Stimulated activated CD4-positive, alpha-beta T cell treated with anti-CD3 and anti-CD28 coated beads, Interleukin-2, amount 100 ng/mL, for 24 hours (primary cell): ENCODE measurements at places on chromosomes 4 and X.
A peak's percentile ranks its signal among the peaks of the same experiment; 100 is the strongest.

- DNase-seq, result no peak
Observed at GRCh38 chr4:2868877-2869487, 25.3 kb downstream of the ADD1 start.

DNA sequence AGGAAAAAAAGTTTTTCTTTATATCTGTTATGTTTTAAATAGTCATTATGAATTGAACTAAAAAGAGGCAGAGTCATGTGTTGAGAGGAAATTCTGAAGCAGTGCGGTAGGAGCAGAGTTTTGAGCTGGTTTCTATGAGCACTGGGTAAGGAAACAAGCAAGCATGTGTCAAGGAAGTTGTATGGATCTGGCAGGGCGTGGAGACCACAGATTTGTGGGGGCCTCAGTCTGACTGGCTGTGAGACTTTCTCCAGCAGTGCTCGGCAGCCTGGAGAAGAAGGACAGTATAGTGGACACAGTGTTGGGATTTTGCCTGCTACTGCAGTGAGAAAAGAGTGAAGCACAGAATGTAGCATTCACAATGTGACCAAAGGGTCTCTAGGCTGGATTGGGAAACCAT is 399.1 kb downstream of the INPP4B start:
- no peak for DNase-seq

DNA sequence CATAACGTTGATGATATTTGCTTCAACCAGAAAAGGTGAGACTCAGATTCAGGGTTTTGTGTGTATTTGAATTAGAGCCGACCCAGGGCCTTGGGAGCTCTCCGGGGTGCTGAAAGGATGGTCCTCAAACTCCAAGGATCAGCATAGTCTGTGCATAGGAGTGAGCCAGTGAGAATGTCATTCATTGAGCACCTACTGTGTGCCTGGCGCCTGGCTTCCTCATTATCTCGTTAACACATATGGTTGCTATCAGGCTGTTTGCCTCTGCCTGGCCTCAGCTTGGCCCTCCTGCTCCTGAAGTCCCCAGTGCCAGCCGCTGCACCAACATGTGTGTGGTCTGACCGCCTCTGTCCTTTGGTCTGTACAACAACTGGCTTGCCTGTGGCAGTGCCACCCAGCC is 25.1 kb upstream of the JAKMIP1 start:
- peak; percentile 13 for DNase-seq

GRCh38 chrX:116806288-116806802 is 343.6 kb upstream of the CT83 start:
- no peak for DNase-seq

- no peak for DNase-seq
Observed at GRCh38 chr4:55314141-55314820, 31.8 kb upstream of the SRD5A3 start.

GRCh38 chrX:48904180-48904579 is 6.5 kb downstream of the PQBP1 start:
- no peak for DNase-seq

DNA sequence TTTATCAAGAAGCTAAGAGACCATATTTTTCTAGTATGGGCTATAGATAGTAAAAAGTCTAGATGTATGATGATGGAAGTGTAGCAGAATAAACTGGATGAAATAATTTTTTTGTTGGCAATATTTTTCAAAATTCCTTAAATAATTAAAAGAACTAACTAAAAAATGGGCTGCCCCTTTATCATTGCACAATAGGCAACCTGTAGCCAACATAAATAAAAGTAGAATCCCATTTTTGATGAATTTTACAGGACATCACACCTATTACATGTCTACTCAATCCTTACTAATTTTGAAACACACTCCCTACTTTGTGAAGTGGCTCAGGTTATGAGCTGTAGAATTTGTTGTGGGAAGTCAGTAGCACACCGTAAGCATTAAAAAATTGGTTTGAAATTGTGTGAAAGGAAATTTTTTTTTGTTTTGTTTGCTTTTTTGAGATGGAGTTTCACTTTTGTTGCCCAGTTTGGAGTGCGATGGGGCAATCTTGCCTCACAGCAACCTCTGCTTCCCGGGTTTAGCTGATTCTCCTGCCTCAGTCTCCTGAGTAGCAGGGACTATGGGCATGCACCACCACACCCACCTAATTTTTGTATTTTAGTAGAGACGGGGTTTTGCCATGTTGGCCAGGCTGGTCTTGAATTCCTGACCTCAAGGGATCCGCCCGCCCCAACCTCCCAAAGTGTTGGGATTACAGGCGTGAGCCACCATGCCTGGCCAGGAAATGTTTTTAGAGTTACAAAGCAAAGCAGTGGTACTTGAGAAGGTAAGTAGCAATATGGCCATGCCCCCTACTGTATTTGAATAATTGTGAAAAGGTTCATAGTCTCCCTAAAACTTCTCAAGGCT is 8.9 kb upstream of the RUFY3 start:
- DNase-seq, result no peak

DNA sequence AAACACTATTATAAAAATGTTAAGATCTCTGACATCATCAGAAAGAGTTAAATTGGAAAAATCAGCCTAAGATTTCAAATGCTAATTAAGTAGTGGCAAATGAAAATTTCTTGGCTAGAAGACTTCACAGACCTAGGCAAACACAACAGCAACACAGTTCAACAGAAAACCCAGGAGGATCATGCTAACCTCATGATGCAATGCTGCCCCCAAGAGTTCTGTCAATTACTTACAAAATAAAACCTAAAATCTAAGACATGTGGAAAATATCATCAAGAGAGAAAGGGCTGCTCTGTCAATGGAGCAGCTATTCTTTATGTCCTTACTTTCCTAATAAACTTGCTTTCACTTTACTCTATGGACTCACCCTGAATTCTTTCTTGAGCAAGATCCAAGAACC is 21.0 kb downstream of the S100G start:
- no peak for DNase-seq

GRCh38 chr4:79237851-79238250 is 88.0 kb downstream of the NAA11 start:
- DNase-seq, result no peak

DNA sequence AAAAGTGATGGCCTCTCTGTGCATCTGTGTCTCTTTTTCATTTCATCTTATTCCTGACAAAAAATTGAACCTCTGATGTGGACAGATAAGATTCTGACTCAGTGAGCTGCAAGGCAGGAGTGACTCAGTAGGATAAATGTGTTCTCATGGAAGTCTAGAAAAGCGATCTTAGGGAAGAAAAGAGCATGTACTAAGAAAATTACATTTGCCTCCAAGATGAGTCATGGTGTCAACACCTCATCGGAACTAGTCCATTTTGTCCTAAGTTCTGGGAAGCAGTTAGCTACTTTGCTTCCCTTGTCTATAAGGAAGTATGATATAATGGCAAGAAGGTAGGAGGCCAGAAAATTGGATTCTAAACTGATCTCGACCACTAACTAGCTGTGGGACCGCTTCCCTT is 83.5 kb upstream of the AFF2 start:
- DNase-seq, result no peak

- no peak for DNase-seq
Observed at GRCh38 chr4:184748251-184748652, 14.4 kb upstream of the CENPU start.

DNA sequence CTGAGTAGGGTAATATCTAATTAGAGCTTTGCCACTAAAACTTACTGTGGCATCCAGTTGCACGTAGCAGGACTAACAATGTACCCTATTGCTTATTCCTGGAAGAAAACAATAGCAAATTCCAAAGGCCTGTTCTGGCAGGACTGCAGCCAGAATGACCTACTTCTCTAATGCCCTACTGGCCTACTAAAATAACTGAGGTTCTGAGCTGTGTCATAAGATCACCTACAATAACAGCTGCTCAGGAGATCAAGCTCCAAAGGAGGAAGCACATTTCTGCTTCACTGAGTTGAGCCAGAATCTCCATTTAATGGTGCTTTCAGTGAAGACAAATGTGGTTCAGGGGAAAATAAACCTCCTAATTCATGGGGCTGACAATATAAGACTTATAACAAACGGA is 42.2 kb upstream of the CXCL8 start:
- no peak for DNase-seq

- no peak for DNase-seq
Observed at GRCh38 chrX:16633754-16634153, 16.2 kb upstream of the S100G start.

DNA sequence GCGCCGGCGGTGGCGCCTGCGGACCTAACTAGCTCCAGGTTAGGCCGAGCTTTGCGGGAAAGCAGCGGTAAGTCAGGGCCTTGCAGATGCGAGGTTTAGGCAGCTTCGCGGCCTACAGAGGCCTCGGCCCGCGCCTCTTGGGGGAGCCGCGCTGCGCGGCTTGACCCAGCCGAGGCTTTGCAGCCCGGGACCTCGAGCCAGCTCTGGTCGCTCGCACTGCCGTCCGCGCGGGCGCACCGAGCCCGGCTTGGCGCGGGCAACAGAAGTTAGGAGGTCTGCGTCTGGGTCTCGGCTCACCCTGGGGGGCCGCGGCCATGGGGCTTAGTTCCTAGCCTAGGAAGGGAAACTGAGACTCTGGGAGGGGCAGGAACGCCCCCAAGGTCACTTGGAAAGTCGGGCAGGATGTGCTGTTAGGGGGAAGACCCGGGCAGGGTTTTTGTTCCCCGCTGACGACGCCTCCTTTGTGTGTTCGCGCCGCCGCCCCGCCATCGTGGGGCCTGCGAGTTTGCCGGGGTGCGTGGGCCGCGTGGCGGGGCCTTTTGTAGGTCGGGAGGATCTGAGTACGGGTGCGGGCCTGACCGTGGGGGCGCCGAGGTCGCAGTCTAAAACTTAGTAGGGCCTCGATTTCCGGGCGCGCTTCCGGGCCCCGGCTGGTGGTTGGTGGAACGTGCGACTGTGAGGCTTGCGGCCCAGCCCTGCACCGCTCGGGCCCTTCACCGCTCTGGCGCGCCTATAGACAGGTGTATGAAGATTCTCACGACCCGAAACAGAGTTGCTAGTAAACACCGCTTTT is 482 bp downstream of the RNF4 start:
- DNase-seq, result peak; percentile 81

DNA sequence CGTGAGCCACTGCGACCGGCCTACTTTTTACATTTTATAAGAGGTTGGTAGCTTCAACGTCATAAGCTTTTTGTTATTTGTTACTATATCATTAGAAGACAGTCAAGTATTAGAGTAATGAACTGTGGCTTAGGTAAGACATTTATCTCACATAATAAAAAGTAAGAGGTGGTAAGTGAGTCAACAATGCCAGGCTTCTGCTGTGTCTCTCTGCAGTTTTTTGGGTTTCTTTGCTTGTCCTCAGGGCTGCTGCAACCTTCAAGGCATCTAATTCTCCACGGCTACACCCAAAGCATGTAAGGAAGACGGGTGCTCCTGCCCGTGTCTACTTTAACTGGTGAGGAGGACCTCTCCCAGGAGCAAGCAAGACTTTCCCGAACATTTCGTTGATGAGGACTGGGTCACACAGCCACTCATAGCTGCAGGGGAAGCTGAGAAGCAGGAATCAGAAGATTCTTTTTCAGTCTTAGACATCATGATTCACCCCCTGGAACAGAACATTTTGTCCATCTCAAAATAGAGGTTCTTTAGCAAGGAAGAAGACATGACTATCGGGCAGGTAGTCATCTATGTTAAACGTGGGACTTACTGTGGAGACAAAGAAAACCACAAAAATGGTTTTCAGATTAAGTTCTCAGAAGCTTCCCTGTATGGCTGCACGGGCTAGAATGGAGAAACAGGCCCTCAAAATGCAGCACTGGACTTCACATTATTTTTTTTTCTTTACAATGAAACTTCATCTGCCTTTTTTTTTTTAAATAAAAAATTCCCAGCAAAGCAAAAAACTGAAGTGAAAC is 13.0 kb upstream of the RHOH start:
- no peak for DNase-seq

DNA sequence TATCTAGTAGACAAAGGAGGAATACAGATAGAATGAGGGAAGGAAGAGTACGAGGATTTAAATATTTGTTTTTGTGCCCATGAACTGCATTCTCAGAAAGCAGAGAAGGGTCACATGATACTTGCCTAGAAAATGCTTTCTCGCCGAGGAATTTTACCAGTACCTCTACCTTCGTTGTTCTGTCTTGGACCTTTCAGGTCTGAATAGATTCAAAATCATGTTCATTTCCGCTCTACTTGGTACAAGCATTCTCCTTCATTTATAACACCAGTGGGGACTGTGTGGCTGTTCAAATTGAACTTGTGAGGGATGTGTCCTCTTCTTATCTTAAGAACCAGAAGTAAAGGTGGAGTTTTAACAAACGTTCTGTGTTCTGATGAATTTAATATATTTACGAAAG is 1.9 kb downstream of the USP38 start:
- DNase-seq, result no peak

- no peak for DNase-seq
Observed at GRCh38 chr4:127479031-127479622, 153.6 kb upstream of the INTU start.

- no peak for DNase-seq
Observed at GRCh38 chr4:141038428-141038827, 94.8 kb downstream of the RNF150 start.

- DNase-seq, result no peak
Observed at GRCh38 chrX:23732704-23733103, 10.4 kb downstream of the ACOT9 start.

- no peak for DNase-seq
Observed at GRCh38 chrX:136261321-136261720, 10.1 kb upstream of the MAP7D3 start.

GRCh38 chr4:173929921-173930320 is 353.5 kb downstream of the FBXO8 start:
- DNase-seq, result no peak

GRCh38 chrX:2502668-2503519 is 2.1 kb upstream of the DHRSX start:
- DNase-seq, result no peak

GRCh38 chrX:72115380-72115779 is 16.3 kb downstream of the RTL5 start:
- no peak for DNase-seq

DNA sequence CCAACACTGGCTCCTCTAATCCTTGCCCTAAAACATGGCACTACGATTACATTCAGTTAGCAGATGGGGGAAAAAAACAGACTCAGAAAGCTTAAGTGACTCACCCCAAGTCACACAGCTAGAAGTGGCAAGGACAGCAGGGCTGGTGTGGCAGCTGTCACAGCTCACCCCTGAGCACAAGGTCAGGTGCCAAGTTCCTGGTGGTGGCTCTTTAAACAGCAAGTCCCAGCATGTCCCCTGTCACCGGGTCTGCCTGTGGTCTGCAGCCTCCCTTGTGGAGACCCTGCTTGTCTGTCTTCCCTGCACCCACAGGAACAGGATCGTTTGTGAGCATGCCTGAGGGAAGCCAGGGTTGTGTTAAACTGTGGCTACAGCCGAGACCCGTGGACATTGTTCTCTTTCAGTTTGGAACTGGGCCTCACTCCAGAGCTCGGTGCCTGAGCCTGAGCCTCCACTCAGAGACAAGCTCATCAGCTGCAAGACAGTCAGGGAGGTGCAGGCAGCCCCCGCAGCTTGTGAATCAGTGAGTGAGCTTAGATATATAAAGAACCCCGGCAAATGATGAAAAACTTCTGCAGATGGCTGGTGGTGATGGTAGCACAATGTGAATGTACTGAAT is 260.8 kb downstream of the BCOR start:
- DNase-seq, result no peak

GRCh38 chr4:145722561-145722960 is 42.6 kb downstream of the C4orf51 start:
- no peak for DNase-seq
